ENCODE measurements at places on chromosomes 5 and 9.

DNA sequence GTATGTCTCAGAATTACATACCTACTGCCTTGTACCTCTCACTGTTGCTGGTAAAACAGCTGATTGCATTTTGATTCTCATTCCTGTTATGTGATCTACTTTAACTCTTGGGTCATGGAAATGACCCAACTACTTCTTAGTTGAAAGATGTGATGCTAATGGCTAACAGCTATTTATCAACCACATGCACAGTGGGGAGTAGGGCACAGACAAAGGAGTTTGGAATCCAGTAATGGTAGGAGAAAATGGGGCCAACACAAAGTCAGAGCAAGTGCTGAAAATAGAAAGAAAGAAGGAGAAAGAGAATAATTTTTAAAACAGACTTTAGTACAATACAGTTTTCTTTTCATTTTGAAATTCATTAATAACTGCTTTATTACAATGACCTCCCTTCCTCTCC lies 241.0 kb downstream of the PTPRD start:
- no peak for DNase-seq

- no peak for DNase-seq
These were observed 6.0 kb downstream of the UBQLN1 start for GRCh38 chr9:83701769-83702168.

- no peak for DNase-seq
These were observed 93.5 kb upstream of the RGMB start for GRCh38 chr5:98679963-98680362.

- DNase-seq, result no peak
These were observed 22.4 kb upstream of the KDM4C start for GRCh38 chr9:6735422-6735821.

DNA sequence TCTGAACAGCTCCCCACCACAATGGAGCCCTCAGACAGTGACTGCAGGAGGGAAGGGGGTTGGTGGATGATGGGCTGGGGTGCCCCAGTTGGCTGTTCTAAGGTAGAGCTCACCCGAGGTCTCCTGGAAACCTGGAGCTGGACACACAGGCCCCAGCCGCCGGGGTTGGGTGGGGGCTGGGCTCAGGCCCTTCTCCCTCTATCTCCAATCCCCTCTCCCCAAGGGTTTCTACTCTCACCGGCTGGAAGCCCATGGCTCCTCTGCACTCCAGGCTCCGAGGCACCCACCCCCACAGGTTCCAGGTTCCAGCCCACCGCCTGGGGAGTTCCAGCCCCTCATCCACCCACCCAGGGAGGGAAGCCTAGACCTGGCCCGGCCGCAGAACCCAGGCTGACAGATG lies 766 bp downstream of the NR5A1 start:
- DNase-seq, result no peak

DNA sequence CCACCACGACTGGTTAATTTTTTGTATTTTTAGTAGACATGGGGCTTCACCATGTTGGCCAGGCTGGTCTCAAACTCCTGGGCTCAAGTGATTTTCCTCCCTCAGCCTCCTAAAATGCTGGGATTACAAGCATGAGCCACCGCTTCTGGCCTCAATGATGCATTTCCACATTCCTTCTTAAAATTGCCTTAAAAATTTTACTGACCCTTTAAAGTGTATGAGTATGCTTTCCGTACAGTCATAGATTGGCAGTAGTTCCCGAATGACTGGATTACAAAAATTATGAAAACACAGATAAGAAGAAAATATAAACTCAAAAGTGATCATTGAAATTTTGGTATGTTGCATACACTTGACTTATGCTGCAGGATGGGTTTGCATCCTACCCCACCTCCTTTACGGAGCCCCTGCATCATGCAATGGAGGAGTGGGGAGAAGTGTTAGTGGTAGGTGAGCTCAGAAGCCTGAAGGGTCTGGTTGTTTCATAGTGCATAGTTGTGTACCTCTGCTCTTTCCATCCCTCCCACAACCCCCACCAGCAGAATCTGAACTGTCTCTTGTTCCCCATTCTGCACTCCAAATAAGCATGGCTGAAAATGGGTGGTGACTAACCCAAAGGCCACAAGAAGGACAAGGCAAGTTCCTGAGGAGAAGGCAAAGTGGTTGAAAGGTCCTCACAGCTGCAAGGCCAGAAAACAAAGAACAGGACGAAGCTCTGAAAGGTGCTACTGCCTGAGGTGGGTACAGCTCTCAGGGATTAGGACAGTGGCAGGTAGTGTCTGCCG lies 26.8 kb downstream of the ANKRD55 start:
- no peak for DNase-seq

GRCh38 chr9:20065046-20065445 lies 276.2 kb upstream of the SLC24A2 start:
- no peak for DNase-seq

Data from stimulated activated CD4-positive, alpha-beta T cell treated with anti-CD3 and anti-CD28 coated beads, TNF-alpha, amount 100 ng/mL, for 24 hours (primary cell).